ENCODE measurements at places on chromosomes 2 and 18. TPM values are rescaled to one million over a fixed set of nuclear protein-coding genes. Genes with fewer than 3 reads are reported as not detected.

GRCh38 chr2:55141572-55142413 lies 90.3 kb downstream of the CLHC1 start:
- DNase-seq = no peak

DNA sequence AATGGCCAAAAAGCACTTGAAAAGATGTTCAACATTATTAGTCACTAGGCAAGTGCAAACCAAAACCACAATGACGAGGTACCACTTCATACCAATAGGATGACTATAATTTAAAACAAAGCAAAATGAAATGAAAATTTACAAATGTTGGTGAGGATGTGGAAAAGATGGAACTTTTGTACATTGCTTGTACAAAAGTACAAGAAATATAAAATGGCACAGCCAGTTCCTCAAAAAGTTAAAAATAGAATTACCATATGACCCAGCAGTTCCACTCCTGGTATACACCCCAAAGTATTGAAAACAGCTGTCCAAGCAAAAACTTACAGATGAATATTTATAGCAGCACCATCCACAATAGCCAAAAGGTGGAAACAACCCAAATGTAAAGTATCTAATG lies 107.8 kb upstream of the XPO1 start:
- peak; percentile 49 for DNase-seq

DNA sequence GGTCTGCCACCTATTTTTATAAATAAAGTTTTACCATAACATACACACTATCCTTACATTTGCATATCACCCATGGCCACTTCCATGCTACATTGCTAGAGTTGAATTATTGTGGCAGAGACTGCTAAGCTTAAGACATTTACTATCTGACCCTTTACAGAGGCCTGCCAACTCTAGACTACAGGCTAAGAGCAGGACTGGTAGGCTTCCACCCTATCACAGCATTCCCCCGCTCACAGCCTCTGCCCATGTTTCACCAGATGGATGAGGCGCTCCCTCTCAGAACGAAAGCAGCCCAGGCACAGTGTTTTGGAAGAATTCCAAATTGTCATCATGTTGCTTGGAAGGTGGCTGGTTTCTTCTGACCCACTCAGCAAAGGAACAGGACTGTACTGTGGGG lies 91.7 kb upstream of the SLC35G4 start:
- DNase-seq = no peak

GRCh38 chr2:169887120-169887519 lies 59.9 kb downstream of the UBR3 start:
- no peak for DNase-seq

- DNase-seq = peak; percentile 96
These were observed 46.9 kb downstream of the NFATC1 start for GRCh38 chr18:79442508-79443221.

- peak; percentile 83 for DNase-seq
These were observed 123.0 kb upstream of the CCDC150 start for GRCh38 chr2:196516564-196516963.

- DNase-seq = peak; percentile 5
These were observed 22.2 kb downstream of the ITGB1BP1 start for GRCh38 chr2:9401059-9401547.

- DNase-seq = peak; percentile 87
These were observed 5.9 kb downstream of the OTOF start for GRCh38 chr2:26471766-26472706.

DNA sequence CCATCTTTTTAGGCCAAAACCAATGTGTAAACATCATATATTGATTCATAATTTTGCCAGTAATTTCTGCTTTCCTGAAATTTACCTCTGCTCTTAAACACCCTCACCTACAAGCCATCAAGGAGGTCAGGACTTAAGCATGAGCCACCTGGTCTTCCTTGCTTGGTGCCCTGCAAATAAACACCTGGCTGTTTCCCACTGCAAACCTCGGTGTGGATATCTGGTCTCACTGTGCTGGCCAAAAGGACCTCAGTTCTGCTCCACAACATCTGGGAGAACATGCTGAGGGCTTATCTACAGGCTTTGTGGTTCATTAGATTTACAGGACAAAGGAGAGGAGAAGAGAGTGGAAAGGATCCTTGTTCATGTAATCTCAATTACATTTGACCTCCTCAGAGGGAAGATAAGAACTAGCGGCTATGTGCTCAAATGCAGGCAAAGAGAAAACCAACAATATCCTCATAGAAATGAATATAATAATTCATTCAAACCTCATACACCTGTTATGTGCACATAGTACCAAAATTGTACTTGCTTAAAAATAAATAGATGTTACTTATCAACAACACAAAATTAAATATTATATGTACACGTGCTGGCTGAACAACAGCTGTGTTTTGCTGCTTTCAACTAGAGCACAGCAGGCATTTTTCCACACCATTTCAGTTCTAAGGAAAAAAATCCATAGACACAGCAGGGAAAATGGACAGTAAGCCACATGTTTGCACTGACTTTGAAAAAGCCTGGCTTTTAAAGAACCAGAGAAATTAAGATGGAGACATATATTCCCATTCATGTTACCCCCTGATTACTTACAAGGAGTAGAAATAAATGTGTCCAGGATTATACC lies 465.1 kb downstream of the LPIN1 start:
- DNase-seq = no peak

- DNase-seq = no peak
These were observed 285.6 kb downstream of the AGAP1 start for GRCh38 chr2:235779444-235779896.

- DNase-seq = peak; percentile 86
These were observed 2.0 kb downstream of the RAPH1 start for GRCh38 chr2:203532957-203533658.

- no peak for DNase-seq
These were observed 84.2 kb downstream of the IRS1 start for GRCh38 chr2:226715347-226715990.

DNA sequence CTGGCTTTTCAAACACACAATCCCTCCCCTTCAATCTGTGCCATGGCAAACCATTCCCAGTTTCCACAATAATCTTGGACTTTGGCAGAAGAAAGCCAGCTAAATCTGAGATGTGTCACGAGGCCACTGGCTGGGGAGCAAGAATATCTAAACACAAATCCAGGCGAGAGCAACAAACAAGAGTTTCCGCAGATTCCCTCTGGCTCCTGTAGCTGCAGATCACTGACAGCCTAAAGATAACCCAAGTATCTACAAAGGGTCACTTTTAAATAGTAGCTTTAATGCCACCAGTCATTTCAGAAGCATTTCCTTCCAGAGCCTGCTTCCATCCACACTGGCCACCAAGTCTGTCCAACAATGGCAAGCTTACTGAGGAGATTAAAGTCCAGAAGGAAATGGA lies 86.9 kb downstream of the ACVR1 start:
- DNase-seq = no peak

GRCh38 chr2:18502142-18502541 lies 58.3 kb downstream of the RDH14 start:
- DNase-seq = no peak

- no peak for DNase-seq
These were observed 124.8 kb upstream of the TACR1 start for GRCh38 chr2:75324141-75324540.

DNA sequence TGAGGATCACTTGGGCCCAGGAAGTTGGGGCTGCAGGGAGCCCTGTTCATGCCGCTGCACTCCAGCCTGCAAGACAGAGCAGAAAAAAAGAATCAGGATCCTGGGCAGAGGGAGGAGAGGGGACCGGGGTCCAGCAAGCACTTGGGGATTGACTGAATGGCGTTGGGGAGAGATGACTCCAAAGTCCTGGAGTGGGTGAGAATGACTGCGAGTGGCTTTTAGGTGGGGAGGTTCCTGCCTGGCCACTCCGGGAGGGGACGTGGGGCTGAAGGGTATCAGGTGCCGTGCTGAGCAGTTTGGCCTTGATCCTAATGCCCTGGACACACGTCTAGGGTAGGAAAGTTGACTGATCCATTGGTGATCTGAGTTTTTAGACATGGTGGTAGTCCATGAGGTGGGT lies 3.5 kb upstream of the NFATC1 start:
- DNase-seq = no peak

DNA sequence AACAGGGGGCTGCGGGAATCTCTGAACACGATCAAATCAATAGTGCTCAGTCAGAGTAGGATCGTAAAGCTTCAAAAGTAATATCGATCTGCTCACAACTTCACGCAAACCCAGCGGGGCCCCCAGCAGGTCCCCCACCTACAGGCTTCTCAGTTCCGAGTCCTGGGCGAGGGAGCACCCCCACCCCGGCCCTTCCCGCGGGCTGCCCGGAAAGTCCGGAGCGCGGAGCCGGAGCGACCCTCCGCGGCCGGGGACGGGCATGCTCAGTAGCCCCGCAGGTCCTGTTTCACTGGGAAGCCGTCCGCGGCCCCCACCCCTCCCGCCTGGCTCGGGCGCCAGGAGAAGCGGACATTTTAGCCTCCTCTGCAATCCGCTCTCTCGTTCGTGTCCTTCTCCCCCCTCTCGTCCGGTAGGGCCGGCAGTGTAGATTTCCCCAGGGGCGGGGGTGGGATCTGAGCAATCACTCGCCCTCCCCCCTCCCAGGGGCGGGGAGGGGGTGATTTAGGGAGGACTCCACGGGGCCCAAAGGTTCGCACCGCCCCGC lies 3.3 kb upstream of the SPRED2 start:
- DNase-seq = peak; percentile 99

- peak; percentile 69 for DNase-seq
These were observed 214.6 kb downstream of the RDH14 start for GRCh38 chr2:18345848-18346247.

Gene ST6GAL2
- total RNA-seq = 0.36 TPM

Gene DSG1
- not detected for total RNA-seq

Gene FBXO15
- 0.36 TPM for total RNA-seq

Gene RAD51AP2
- not detected for total RNA-seq

Gene MAT2A
- total RNA-seq = 142 TPM
